ENCODE measurements at places on chromosomes 11 and 22.

GRCh38 chr11:103994094-103994493, 42.3 kb upstream of the DDI1 start:
- no peak for DNase-seq

GRCh38 chr11:413120-414081, 1.4 kb downstream of the SIGIRR start:
- no peak for DNase-seq

- no peak for DNase-seq
Observed at GRCh38 chr11:10564696-10565318, 3.7 kb downstream of the LYVE1 start.

DNA sequence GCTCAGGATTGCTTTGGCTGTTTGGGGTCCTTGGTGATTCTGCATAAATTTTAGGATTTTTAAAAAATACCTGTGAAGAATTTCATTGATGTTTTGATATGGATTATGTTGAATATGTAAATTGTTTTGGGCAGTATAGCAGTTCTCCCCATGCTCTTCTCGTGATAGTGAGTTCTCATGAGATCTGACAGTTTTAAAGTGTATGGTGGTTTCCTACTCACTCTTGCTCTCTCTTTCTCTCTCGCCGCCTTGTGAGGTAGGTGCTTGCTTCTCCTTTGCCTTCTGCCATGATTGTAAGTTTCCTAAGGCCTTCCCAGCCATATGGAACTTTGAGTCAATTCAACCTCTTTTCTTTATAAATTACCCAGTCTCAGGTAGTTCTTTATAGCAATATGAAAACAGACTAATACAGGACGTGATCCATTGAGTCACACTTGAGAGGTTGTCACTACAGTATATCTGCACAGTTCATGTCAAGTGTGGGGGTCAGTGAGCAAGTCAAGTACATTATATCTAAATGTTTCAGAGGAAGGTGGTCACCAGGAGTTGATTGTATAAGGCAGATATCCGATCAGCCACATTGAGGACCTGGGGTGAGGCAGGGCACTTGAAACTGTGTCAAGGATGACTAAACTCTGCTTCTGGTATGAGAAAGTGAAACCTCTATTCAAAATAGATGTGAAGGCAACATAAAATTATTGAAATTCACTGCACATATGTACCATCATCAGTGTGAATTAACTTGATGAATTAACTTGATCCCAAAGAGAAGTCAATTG, 70.7 kb upstream of the CCDC179 start:
- peak; percentile 6 for DNase-seq

- DNase-seq: no peak
Observed at GRCh38 chr11:100823360-100823759, 136.3 kb downstream of the ARHGAP42 start.
